ENCODE measurements at places on chromosomes 3 and 15.

- no peak for DNase-seq
Observed at GRCh38 chr3:111227216-111227615, 155.6 kb downstream of the NECTIN3 start.

- DNase-seq: no peak
Observed at GRCh38 chr3:64586952-64587351, 100.8 kb downstream of the ADAMTS9 start.

DNA sequence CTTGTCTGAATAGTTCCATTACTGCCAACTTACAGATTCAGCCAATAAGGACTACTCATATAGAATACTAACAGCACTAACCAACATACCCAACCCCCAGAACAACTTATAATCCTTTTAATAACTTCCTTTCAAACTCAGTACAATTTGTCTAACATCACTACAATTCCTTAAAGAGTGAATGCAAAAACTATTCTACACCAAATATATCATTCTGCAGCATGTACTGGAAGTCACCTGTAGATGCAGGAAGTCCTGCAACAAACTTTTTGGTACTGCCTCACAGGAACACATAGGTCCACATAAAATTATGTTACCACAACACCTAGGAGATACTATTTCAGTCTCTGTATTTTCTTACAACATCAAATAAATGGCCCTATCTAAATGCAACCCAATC lies 2.1 kb downstream of the CCNL1 start:
- no peak for DNase-seq

GRCh38 chr3:156120528-156121251 lies at the start of gene KCNAB1:
KCNAB1 (plus strand) TSS chr3:156120578.
- DNase-seq: no peak

GRCh38 chr3:106425026-106425425 lies 556.2 kb upstream of the CBLB start:
- no peak for DNase-seq

GRCh38 chr3:70011582-70011981 lies 12.0 kb downstream of the SAMMSON start:
- no peak for DNase-seq

DNA sequence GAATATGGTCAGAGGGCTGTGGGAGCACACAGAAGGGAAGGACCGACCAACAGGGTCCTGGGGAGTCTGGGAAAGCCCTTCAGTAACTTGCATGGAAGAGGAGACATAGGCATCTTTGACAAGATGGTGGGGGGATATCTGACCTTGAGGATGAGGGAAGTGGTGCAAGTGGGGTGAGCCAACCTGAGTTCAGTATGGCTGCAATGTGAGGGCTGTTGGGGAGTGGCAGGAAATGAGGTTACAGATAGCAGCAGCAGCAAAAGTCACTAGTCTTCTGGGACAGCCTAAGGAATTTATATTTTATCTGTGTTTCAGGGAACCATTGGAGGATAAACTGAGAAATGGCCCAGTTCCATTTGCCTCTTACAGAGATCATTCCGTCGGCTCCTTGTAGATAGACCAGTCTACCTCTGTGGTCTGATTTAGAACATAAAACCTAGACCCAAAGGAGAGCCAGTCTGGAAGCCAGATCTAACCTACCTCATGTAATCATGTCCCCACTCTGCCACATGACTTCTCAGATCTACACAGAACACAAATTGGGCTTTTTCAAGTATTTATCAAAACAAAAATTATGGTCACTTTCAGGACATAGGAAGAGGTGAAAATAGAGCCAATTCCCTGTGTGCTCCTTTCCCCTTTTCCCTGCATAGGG lies 75.6 kb downstream of the ST6GAL1 start:
- no peak for DNase-seq

GRCh38 chr3:56502738-56503137 lies 34.5 kb upstream of the ERC2 start:
- DNase-seq: no peak

DNA sequence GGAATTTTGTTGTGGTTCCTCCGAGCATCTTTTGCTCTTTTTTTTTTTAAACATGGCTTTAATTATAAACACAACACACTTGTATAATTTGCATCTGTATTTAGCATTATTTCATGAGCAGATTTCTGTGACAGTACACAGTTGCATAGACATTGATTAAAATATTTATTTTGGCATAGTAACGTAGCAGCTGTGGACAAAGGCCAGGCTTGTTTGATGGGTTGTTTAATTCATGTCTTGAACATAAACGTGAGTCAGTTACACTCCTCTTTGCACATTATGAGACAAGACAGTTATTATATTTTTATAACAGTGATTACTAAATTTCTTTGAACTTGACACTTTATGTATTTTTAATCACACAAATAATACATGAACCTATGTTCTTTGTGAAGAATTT lies 182.5 kb downstream of the CACNA2D3 start:
- no peak for DNase-seq

- DNase-seq: no peak
Observed at GRCh38 chr3:13600950-13601691, 52.2 kb downstream of the FBLN2 start.

- DNase-seq: no peak
Observed at GRCh38 chr3:187456250-187456649, 88.1 kb downstream of the RTP4 start.

- no peak for DNase-seq
Observed at GRCh38 chr3:97656638-97657037, 107.9 kb upstream of the ARL6 start.

- DNase-seq: no peak
Observed at GRCh38 chr15:55791551-55792400, 48.8 kb upstream of the PRTG start.

DNA sequence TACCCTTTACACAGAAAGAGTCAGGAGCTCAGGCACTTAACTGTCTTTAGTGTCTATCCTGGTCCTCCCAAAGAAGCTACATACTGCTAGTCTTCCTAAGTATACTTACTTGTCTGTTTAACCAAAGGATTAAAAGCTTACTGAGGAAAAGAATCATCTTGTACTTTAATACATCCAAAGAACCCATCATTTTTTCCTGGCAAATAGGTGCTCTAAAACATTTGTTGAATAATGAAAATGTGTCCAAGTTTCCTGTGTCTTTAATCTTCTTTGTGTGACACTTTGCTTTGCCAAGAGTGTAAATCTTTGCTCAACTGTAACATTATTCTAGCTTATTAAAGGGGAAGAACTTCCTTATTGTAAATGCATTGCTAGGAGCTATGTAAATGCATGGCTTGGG lies 519.2 kb downstream of the OTOL1 start:
- no peak for DNase-seq

DNA sequence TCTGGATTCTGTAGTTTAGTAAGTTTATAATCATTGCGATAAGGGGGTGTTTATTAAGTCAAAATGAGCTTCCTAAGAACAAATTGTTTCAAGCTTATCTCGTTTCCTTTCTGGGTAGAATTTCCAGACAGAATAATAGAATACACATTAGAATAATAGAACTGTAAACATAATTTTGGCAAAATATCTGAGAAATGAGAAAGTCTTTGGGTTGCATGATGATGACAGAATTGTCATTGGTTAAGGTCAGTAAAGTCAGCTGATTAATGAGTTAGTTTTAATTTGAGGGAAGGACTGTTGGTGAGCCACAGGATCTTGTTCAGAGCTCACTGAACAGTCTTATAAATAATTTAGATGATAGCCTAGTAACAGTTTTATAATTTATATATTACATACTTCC lies 10.2 kb downstream of the EIF2A start:
- no peak for DNase-seq

DNA sequence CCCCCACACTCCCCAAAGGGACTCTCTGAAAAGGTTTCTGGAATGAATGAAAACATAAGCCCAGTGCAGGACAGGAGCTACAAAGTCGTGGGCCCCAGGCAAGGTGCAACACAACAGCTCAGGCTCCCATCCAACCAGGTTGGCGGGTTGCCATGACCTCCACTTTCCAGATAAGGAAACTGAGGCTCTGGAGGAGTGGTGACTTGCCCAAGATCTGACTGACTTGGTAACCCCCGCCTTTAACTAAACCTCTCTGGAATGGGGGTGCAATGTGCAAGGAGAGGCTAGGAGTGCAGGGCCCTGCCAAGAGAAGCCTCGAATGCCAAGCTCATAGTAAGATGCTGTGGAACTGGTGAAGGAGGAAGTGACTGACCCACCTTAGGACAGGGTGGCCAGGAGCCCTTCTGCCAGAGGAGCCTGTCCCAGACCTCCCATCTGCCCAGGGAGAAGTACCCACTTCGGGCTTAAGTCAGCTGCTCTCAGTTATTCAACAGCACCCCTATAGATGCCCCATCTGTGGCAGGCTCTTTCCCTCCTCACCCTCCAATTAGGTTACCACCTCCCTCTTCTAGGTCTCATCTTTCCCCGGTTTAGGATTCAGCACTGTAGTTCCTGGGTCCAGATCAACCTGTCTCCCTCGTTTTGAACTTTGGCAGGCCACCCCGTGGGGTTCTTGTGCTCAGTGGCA lies 553 bp upstream of the TNNC1 start:
- DNase-seq: no peak

GRCh38 chr3:186831798-186832197 lies 10.7 kb upstream of the ADIPOQ start:
- DNase-seq: no peak

DNA sequence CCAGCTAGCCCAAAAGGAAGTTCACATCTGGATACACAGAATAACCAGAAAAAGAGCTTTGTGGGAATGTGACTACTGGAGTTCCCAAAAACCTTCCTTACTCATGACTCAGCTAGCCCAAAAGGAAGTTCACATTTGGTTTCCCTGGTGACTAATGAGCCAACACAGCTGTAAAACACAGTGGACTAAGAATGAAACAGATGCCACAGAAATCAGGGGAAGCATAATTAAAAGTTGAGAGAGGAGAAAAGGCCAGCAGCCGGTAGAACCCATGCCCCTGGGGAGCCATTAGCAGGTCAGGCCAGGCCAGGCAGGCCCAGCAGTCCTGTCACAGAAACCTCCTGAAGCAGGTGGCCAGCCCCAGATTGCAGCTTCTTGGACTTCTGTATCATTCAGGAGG lies 130.3 kb downstream of the GHSR start:
- DNase-seq: no peak

DNA sequence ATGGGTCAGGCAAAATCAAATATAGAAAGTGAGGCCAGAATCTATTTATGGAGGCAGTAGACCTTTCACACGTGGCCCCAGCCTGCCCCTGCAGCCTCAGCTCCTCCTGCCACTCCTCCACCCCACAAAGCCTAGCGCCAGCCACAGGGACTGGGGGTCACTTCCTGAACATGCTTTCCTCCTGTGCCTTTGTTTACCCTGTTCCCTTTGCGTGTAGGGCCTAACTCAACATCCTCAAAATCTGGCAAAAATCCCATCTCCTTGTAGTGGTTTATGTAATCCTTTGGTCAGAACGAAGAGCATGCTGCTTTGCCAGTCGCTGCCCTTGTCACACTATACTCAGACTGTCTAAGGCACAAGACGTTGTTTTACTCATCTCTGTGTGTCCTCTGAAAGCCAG lies 39.6 kb downstream of the KBTBD12 start:
- DNase-seq: no peak

DNA sequence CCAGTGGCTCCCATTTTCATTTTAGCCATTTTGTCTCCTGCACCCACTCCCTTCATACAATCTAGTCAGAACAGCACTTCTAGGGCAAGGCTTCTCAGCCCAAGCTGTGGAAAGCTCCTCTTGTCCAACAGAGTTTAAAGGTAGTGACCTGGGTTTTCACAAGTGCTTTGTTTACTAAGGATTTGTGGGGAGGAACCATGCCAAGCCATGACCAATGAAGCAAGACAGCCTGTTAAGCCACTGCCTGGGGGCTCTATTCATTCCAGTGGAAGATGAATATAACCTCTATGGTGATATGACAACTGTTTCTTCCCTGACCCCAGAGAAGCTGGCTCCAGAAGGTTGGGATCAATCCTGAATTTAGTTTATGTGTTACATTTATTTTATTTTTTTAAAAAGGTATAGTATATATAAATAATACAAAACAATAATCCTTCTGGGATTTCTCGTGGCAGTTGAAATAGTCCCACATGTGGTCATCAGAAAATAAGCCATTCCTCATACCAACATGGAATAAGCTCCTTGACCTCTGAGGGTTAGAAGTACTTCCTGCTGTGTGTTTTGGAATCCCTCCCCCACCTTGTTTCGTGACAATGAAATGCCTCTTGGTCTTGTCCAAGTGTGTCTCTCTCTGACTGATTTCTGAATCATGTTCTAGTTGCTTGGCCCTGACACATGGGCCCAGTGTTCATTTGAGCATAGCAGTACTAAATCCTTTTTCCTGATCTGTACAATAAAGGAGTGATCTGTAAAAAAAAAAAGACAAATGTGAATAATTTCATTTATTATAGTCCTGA lies 13.3 kb upstream of the THUMPD3 start:
- no peak for DNase-seq

- no peak for DNase-seq
Observed at GRCh38 chr3:109143646-109144045, 7.1 kb downstream of the C3orf85 start.

- no peak for DNase-seq
Observed at GRCh38 chr3:97235179-97235578, 420.8 kb downstream of the EPHA6 start.
